Stimulated activated CD4-positive, alpha-beta T cell treated with anti-CD3 and anti-CD28 coated beads, TNF-alpha, amount 100 ng/mL, for 1 hour (primary cell): ENCODE measurements at places on chromosomes 7 and 10.

- DNase-seq = no peak
Observed at GRCh38 chr7:90749774-90750173, 153.7 kb downstream of the CDK14 start.

DNA sequence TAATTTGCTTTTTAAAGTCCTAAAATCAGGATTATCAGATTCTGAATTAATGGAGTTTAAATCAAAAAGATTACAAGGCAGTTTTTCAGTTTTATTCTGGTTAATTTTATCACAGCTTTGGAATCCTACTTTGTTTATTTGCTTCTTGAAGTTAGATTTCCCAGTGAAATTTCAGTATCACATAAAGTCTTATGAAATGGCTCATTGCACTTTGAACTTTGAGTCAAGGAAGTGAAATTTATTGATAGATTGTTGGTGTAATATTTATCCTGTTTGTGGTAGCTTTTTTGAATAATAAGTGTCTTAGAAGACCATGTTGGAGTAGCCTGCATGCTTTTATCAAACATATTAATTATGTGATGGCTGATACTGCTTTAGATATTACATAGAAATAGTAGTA lies 92.6 kb downstream of the PTEN start:
- no peak for DNase-seq

DNA sequence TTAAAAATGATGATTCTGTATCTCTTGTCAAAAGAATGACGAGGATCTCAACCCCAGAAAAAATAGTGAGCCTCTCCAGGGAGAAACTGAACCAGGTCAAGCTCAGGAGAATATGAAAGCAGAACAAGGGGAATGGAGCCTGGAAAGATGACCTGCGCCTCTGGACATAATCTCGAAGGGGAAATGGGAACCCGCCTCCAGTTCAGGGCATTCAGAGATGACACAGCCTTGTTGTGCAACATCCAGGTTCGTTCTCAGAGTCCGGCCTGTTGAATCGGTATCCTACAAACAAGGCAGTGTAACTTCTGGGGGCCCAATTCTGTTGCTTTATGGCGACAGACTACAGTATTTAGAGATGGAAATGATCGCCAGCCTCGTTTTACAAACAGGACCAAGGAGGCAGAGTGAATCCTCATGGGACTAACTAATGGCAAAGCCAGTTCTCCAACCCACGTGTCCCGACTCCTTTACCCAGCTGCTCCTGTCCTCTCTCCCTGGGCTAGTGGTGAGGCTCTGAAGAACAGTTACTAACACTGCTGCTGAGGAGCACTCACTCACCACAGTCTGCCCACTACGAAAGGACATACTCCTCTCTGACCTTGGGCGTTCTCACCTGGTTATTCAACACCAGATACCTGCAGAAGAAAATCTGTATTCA lies 67.6 kb downstream of the JAZF1 start:
- no peak for DNase-seq

DNA sequence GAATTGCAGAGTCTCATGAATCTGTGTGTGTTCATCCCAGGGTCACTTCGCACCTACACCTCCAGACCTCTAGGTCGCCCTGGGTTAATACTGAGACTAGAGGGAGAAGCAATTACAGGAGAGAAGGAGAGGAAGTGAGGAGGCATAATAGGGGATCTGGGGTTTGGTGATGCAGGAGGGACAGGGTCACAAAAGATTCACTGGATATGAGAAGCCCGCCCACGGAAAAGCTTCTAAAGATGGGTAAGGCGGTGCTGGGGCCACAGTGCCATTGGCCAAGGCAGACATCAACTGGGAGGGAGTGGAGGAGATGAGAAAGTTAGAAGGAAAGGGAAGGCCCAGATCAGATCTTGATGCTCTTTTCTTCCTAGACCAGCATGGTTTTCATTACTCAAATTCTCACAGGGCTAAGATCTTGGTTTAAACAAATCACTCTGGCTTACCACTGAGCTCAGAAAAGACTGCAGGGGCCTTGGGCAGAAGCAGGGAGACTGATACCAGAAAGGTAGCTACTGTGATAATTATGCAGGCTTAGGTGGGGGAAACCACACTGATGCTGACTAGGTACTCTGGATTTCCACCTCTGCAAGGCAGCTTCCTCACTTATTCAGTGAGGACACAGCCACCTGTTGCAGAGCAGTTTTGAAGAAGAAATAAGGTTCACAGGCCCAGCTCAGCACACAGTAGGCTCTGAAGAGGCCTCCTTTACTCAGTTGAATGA lies 17.4 kb upstream of the ZNF273 start:
- DNase-seq = no peak

- no peak for DNase-seq
Observed at GRCh38 chr7:17651341-17651740, 289.0 kb downstream of the SNX13 start.

DNA sequence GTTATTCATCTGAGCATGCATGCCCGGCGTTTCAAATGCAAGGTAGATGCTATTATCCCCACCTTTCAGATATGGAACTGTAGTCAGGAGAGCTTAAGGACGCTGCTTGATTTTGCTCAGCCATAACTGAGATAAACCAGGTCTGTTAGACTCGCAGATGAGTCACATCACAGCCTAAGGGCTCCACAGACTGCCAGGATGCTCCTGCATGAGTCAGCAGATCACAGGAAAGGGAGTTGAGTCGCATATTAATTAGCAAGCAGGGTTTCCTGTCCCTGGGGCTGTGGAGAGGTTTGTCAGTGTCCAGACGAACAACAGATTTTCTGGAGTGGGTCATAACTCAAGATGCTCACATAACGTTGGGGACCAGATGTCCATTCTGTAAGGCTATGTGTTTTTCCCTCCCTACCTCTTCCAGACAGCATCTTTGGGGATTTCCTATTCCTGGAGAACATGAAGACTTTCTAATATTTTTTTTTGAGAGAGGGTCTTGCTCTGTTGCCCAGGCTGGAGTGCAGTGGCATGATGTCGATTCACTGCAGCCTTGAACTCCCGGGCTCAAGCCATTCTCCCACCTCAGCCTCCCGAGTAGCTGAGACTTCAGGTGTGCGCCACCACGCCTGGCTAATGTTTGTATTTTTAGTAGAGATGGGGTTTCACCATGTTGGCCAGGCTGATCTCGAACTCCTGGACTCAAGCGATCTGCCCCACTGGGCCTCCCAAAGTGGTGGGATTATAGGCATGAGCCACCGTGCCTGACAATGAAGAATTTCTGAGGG lies 36.7 kb downstream of the PFKFB3 start:
- DNase-seq = peak; percentile 35

DNA sequence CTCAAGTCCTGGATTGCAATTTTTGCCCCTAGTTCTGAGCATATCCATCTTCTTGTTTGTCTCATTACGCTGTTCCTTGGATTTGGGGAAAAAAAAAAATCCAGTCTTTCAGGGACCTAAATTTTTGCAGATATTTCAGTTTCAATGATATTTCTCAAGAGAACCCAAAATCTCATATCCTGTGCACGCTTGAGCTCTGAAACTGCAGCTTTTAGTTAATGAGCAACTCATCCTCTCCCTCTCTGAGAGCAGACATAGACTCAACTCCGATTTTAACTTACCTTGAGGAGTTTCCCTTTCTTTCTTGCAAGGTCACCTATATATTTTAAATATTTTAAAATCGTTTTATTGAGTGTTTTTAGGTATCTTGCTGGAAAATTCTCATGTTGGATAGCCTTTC lies 200.3 kb downstream of the GALNT17 start:
- no peak for DNase-seq

- no peak for DNase-seq
Observed at GRCh38 chr7:31665546-31665945, 21.5 kb upstream of the PPP1R17 start.

DNA sequence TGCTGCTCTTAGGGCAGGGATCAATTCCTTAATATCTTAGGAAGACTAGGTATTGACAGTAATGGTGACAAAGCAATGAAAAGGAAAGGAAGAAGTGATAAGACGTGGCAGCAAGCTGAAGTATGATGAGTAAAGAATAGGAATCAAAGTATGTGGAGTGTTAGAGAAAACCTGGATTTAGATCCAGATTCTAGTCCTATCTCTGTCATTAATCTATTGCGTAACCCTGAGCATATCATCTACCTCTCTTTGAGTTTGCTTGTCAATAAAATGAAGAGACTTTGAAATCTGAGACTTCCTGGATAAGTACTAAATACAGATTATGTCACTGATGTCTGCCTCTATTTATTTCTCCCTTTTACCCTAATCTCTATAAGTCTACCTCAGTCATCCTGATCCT lies 89.2 kb downstream of the PTEN start:
- DNase-seq = no peak

- DNase-seq = no peak
Observed at GRCh38 chr7:18835001-18835690, 282.3 kb downstream of the TWIST1 start.

DNA sequence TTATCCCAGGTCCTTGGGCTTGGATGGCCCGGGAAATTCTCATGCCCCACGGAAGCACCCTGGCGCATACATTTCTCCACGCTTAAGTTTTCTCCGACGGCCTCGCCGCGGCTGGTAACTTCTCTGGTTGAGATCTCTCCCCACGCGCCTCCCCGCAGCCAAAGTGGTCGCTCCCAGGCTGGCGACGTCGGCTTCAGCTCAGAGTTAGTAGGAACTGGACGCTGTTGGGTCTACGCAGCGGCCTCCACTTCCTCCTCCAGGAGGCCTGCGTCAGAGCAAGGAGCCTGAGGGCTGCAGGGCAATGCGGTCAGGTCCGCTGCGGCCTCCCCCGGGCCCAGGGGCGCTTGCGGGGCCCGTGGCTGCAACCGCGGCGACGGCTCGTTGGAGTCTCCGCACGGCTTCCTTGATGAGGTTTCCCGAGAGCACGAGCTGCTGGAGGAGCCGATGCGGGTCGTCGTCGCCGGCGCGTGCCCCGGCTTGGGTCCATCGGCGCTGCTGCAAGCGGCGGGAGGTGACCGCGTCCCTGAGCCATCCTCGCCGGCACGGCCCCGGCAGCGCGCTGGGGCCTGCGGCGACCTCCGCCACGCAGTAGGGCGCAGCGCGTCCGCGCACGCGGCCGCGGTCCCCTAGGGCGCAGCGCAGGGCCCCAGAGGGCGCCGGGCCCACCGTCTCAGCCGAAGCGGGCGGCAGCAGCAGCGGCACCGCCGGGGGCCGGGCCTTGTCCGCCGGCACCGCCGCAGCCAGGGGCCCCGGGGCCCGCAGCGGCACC lies 744 bp downstream of the FRAT2 start:
- no peak for DNase-seq

- DNase-seq = no peak
Observed at GRCh38 chr7:83693256-83693655, 44.3 kb upstream of the SEMA3E start.

- no peak for DNase-seq
Observed at GRCh38 chr7:128353189-128353588, 8.3 kb downstream of the PRRT4 start.

DNA sequence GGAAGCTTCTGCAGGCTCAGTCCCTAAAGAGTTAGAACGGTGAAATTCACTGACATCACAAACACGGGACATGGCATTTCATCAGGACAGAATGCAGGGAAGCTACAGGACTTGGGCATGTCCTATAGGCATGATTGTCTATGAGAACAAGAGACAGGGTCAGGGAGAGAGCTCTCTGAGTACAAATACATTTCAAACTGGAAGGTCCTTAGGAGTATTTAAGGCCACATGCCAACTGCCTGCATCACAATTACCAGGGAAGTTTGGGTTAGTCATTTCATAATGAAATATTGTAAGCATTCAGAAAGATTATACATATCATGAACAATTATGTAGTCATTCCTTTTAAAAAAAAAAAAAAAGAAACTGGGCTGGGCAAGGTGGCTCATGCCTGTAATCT lies 71.3 kb downstream of the CREB3L2 start:
- no peak for DNase-seq

GRCh38 chr10:102504179-102504975 lies 605 bp downstream of the SUFU start:
- DNase-seq = no peak

DNA sequence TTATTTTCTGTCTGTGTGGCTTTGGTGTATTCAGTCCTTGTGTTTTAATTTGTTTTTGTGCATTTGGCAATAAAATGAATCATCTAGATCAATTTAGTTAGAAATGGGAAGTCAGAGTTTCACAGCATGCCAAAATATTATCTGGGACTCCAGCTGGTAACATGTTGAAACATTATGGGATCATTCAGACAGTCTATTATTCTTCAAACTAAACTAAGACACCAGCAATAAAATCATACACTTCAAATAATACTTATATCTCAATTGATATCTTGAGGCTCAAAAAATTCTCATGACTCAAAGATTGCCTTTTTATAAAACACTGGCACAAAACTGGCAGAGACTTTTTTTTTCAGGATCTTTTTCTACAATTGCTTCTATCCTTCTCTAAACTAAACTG lies 5.8 kb upstream of the RP9 start:
- DNase-seq = no peak

- no peak for DNase-seq
Observed at GRCh38 chr10:132360766-132361447, 28.9 kb downstream of the LRRC27 start.

GRCh38 chr7:24175603-24176002 lies 108.4 kb upstream of the NPY start:
- DNase-seq = no peak

GRCh38 chr10:104809288-104810090 lies 168.4 kb downstream of the SORCS3 start:
- DNase-seq = no peak

DNA sequence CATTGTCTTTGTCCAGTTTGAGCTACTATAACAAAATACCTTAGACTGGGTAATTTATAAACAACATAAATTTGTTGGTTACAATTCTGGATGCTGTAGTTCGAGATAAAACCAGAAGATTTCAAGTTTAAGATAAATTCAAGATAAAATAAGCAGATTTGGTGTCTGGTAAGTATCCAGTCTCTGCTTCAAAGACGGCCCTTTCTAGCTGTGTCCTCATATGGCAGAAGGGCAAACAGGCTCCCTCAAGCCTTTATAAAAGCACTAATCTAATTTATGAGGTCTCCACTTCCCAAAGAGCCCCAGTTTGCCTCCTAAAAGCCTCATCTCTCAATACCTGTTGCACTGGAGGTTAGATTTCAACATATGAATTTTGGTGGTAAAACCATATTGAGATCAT lies 31.1 kb upstream of the SGCE start:
- DNase-seq = no peak

DNA sequence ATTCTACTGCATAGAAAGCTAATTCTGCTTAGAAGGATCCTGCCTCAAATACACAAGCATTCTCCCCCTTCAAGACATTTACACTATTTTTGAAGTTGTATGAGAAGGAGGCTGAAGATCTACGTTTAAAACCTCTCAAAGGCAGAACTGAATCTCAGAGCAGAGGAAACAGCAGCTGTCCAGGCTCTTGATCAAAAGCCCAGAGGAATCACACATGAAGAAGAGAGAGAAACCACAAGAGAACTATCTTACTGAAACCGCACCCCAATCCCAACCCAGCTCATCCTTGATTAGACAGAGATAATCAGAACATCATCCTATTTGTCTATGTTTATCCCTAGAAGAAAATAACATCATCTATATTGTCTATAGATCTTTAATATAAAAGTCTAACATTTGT lies 2.2 kb upstream of the DNAJC1 start:
- DNase-seq = no peak
